ENCODE measurements at places on chromosomes 6 and 20. TPM values are rescaled to one million over a fixed set of nuclear protein-coding genes. Genes with fewer than 3 reads are reported as not detected.

RFX6 gene
- total RNA-seq: not detected

CDH4 gene
- total RNA-seq: 0.14 TPM

SRMS gene
- not detected for total RNA-seq

TINAG gene
- total RNA-seq: not detected

ARFGEF3 gene
- total RNA-seq: 0.22 TPM

CTCFL gene
- under 0.01 TPM for total RNA-seq

MYCT1 gene
- under 0.01 TPM for total RNA-seq

TTK gene
- 54.8 TPM for total RNA-seq

TPBG gene
- total RNA-seq: 276 TPM

GMNN gene
- total RNA-seq: 37.5 TPM

EEF1E1 gene
- total RNA-seq: 35.1 TPM

NTSR1 gene
- total RNA-seq: 0.22 TPM

ENPP5 gene
- 0.14 TPM for total RNA-seq

ENPP1 gene
- 67.4 TPM for total RNA-seq

KCNQ5 gene
- 6.0 TPM for total RNA-seq

Data from placental pericyte (primary cell).